ENCODE measurements at places on chromosomes 12 and 14.

DNA sequence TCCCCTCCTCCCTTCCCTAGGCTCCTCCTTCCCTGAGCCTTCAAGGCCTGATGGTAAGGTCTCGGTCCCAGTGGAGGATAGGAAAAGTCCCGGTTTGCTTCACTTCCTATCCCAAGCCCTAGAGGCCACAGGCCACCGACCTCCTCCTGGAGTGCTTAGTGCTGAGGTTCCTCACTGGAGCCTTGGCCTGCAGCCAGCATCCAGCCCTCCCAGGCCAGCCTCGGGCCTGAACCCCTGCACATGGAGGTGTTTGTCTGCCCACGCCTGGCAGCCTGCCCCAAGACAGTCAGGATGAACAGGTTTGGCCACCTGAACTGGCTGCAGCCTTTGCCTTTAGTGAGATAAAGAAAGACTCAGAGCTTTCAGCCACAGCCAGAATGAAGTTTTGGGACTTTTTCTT, 15.8 kb upstream of the KRT7 start:
- DNase-seq, result no peak

- DNase-seq, result no peak
Observed at GRCh38 chr12:118922405-118922804, 58.9 kb upstream of the SRRM4 start.

GRCh38 chr12:108875280-108875679, 4.6 kb upstream of the DAO start:
- DNase-seq, result no peak

GRCh38 chr12:104588921-104589590, 132.3 kb downstream of the CHST11 start:
- DNase-seq, result no peak

DNA sequence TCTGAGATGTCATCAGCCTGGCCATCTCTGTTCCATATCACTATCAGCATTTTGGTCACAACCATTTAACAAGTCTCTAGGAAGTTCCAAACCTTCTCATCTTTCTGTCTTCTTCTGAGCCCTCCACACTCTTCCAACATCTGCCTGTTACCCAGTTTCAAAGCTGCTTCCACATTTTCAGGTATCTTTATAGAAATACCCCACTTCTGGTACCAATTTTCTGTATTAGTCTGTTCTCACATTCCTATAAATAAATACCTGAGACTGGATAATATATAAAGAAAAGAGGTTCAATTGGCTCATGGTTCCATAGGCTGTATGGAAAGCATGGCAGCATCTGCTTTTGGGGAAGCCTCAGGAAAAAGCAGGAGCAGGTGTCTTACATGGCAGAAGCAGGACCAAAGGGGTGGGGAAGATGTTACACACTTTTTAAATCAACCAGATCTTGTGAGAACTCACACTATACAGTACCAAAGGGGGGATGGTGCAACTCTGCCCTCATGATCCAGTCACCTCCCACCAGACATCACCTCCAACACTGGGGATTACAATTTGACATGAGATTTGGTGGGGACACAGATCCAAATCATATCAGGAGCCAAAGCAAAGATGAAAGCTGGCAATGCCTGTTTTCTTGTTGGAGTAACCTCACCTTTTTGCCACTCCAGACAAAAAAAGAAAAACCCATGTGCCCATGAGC, 37.4 kb downstream of the CREBL2 start:
- no peak for DNase-seq

- DNase-seq, result no peak
Observed at GRCh38 chr14:81423504-81423903, 23.4 kb upstream of the STON2 start.

DNA sequence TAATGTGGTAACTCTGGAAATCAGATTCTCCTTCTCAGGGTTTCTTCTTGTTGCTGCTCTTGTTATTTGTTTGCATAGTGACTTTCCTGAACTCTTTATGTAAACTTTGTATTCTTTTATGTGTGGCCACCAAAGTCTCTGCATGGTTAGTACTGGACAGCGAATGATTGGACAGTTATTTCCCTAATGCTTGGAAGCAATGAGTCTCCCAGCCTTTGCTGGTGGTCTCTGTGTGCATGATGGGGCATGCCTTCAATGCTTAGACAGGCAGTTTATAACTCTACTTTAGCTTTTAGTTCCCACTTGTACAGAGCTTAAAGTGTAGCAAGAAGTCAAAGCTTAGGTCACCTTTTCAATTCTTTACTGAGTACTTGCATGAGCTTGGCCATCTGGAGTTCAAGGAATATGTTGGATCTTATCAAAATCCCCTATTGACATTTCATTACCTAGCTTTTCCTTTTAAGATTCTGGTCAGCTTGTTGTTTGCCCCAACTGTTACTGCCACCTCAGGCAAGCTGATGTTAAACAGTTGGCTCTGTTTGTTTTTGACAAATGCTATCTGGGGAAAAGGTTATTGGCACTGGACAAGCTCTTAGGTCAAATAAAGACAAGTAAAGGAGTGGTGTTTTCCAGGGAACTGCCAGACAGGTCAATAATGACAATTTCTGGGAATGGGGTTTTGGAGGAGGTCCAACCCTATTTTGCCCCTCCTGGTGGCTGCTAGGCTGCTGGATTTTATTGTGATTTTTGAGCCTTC, 12.3 kb downstream of the CCDC91 start:
- DNase-seq, result no peak

GRCh38 chr12:52611080-52611468, 7.3 kb downstream of the KRT73 start:
- DNase-seq, result no peak

- no peak for DNase-seq
Observed at GRCh38 chr12:128336204-128337070, 69.5 kb downstream of the TMEM132C start.

DNA sequence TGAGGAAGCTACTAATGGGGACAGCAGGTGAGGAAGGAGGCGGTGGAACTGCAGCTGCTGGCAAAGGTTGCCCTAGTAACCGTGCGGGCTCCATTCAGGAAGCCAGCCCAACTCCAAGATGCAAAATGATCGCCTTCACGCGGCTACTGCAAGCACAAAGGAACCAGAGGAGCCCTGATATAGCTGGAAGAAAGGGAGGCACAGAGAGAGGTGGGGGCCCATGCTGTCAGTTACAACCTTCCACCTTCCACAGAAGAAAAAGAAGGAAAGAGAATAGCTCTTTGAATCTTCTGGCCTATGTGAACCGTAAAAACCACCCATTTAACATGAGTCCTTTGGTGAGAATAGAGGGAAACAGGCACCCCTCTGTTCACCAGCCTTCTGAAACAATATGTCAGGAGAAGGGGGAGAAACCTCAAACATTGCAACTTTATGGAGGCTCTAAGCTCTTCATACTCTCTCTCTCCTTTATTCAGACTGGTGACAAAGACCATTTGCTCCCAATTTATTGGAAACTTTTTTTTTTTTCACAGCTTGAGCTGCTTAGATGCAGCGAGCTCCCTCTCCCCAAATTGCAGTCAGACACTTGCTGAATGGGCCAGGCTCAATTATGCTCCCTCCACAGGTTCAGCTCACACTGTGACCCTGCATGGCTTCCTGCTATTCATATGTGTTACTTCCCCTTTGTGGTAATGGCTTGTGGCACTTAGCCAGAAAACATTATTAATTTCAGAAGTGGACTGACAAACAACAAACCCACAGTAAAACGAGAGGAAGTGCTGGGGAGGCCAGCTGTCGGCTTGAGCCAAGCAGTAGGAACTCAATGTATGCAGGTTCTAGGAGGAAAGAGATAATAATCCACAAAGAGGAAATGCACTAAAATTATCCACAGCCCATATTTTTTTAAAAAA, 6.2 kb downstream of the DUSP6 start:
- no peak for DNase-seq

GRCh38 chr12:52056801-52057637, 5.8 kb downstream of the NR4A1 start:
- DNase-seq, result no peak

- no peak for DNase-seq
Observed at GRCh38 chr12:818733-819132, 66.4 kb downstream of the WNK1 start.

- no peak for DNase-seq
Observed at GRCh38 chr12:126447346-126447745, 1382.1 kb downstream of the AACS start.

- no peak for DNase-seq
Observed at GRCh38 chr12:46219132-46219876, 49.5 kb downstream of the SLC38A1 start.

DNA sequence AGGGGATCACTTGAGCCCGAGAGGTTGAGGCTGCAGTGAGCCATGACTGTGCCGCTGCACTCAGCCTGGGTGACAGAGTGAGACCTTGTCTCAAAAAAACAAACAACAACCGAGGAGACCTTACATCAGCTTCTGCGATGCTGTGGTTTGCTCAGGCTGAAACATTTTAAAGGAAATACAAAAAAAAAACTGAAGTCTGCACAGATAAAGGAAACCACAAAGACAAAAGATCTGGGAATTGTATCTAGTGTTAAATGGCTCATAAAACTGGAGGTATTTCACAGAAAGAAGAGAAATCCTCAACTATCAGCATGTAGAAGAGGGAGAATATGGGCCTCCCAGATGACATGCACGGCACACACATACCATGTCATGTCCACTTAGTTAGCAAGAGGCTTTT, 60.3 kb upstream of the VPS33A start:
- DNase-seq, result no peak

GRCh38 chr12:104154286-104154685, 16.3 kb upstream of the NFYB start:
- no peak for DNase-seq

- DNase-seq, result no peak
Observed at GRCh38 chr12:76560086-76560491, 518 bp upstream of the OSBPL8 start.

DNA sequence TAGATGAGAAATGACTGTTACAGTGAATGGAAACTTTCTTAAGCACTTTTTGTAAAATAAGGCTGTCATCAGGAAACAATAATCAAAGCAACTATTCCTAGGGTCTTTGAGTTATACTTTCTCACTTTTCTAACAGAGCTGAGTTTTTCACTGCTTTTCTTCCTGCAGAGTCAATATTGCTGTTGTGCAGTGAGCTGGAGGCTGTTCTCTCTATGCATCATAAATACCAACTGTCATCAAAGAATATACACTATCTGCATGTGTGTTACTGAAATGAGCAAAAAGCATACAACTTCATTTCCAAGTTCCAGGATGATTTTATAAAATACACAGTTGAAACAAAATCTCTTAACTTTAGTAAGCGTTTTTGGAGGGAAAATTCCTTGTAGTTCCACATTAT, 110.4 kb upstream of the CPSF6 start:
- no peak for DNase-seq

DNA sequence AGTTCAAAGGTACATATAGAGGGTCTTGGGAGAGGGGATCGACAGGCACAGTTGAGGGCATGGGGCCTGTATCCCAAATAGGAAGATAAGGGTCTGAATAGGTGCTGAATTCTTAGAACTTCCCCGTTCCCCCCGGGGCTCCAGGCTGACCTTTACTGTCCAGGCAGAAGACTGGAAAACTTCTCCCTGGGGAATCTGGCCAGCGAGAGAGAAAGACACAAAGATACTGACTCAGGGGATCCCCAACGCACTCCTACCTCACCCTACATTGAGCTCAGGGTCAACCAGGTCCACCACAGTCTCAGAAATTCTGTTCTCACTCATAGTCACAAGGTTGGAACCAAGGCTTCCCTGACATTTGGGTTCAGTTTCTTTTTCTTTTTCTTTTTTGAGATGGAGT, 46.2 kb downstream of the ACACB start:
- no peak for DNase-seq

DNA sequence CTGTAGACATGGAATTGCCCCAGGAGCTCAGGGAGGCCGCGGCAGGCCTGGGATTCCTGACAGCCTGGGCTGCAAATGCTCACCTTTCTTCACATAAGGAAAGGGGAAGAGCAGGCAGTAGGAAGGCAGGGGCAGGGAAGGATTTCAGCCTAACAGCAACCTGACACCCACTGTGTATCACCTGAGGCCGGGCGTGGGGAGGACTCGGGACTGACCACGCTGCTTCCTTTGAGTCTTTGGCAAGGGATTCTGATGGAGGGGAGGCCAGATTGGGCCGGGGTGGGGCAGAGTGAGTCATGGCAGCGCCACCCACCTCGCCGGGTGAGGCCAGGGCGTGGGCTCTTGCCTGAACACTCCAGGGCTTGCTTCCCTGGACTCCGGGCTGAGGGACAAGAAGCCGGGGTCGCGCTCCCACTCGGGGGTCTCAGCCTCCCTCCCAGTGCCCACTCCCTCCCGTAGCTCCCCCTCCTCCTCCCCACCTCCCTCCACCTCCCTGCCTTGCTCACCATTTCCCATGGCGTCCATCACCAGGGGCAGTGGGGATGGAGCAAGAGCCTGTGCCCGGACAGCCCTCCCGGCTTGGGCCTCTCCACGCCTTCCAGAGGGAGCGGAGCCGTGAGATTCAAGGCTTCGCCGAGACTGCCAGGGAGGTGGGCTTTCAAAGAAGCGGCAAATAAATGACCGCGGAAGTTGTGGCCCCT, 247.9 kb upstream of the RTL1 start:
- DNase-seq, result no peak

DNA sequence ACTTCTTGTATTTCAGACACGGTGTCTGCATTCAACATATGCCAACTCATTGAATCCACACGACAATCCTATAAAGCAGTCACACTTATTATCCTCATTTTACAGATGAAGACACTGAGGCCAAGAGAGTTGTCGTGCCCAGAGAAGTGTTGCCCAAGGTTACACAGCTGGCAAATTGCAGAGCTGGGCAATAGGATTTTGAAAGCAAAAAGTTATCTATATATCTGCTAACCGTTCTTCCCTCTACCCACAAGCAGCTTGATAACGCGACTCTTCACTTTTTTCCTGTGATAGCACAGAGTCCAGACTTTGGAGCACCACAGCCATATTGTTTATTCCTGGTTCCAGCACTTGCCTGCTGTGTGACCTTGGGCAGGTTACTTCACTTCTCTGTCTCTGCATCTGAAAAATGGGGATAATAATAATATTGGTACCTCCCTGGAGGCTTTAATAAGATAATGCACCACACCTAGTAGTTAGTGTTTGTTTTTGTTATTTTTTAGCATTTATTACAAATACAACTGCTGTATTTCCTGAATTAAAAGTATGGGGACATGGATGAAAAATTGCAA, 82.2 kb downstream of the CHST11 start:
- no peak for DNase-seq

GRCh38 chr14:47149326-47149725, 497.7 kb upstream of the RPL10L start:
- no peak for DNase-seq

DNA sequence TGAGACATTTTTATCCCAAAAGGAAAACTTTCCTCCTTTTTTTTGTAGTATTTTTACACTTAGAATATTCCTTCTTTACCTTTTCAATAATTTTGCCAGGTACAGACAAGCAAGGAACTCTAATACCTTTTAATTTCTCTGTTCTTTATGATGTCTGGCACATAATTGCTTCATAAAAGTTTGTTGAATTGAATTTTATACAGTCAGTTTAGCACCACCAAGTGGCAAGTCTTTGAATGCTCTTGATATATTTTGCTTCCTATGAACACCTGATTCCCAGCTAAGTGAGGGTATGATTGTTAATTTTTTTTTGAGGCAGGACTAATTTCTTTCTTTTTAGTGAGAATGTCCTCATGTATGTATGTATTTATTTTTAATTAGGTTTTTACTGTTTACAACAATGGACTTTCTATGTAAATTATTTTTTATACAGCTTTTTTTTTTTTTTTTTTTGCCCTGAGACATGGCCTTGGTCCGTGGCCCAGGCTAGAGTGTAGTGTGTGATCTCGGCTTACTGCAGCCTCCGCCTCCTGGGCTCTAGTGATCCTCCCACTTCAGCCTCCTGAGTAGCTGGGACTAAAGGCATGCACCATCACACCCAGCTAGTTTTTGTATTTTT, 6.9 kb downstream of the TBC1D15 start:
- DNase-seq, result no peak
